Tibial artery (tissue), 4 donors: ENCODE measurements at places on chromosomes 1 and 21.
A peak's percentile ranks its signal among the peaks of the same experiment; 100 is the strongest.

DNA sequence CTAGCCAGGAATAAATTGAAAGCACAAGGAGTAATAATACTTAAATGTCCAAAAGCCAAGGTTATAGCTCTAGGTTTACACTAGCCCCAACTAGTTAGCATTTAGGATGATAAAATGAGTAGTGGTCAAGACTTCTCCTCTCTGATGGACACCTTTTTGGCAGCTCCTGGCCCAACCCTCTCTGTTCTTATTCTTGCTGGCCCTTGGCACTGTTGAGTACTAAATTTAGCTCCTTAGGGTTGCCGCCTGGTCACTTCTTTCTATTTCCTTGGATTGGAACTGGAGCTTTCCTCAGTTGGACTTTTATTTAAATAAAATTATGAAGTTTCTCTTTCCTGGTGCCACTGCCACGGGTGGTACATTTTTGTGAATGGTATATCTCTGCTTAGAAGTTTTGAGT, 28.3 kb downstream of the ARID1A start:
- no peak for DNase-seq

GRCh38 chr1:94745742-94746141, 74.4 kb upstream of the SLC44A3 start:
- no peak for DNase-seq

DNA sequence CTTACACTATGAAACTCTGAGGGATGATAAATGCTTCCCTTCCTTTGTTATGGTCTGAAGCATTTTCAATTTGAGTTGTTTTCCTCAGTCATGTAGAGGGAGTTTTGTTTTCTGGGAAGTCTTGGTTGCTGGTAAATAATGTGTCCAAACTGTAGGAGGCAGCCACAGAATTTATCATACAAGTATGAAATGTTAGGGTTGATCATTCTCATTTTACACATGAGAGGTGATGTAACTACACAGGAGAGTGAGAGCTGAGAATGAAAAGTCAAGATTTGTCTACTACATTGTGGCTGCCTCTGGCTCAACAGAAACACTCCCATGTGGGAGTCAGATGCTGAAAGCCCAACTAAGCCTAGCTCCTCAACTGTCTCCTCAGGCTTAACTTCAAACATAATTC, 182.5 kb upstream of the SGIP1 start:
- DNase-seq = no peak

DNA sequence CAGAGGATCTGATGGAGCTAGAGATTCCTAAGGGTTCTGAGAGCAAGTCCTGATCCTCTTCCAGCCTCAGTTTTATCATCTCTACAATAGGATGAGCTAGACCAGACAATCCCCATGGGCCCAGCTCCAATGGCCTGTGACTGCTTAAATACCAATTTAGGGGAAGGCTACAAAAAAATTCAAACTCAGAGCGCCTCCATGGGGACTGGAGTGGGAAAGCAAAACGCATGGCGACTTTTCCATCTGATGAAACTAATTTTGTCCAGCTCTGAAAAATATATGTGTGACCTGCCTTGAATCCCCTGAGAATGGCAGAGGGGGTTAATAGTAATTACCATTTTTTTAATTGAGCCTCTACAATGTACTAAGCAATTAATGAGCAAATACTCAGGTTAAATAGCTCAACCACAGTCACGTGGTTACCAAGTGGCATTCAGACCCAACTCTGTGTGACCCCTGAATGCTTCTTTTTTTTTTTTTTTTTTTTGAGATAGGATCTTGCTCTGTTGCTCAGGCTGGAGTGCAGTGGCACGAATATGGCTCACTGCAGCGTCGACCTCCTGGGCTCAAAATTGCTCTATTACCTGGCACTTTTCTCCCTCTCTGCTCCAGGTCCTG, 8.4 kb downstream of the EXTL1 start:
- no peak for DNase-seq

GRCh38 chr1:29327223-29327935, 91.1 kb downstream of the PTPRU start:
- no peak for DNase-seq

GRCh38 chr1:64539781-64540218, 69.9 kb downstream of the CACHD1 start:
- peak; percentile 69 for DNase-seq

DNA sequence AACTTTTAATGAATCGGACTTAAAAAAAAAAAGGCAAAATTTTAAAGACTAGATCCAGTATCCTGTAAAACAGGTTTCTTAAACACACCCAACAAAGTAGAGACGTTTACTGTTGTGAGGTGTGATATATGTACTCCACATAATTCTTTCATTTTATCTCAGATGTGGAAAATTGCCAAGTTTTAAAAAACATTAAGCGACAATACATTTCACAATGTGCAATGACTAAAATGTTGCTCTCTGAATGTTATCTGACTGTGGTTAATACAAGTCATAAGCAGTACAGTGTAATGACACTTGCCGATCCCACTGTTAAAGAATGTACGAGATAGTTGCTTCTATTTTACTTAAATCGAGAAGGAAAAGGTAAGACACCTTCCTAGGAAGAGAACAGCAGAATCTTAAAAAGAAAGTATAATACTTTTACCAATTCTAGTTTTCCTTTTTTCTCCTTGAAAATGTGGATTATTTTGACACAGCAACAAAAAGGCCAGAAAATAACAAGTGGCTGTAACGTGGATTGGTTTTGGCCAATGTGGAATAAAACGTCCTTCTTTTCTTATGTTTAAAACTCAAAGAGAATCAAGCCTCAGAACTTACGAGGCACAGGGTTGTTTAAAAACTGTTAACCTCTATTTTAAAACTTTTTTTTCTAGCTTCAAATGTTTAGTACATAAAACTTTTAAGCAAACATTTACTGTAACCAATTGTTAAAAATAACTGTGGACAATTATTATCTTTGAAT, 51.4 kb downstream of the TP53BP2 start:
- DNase-seq = no peak

DNA sequence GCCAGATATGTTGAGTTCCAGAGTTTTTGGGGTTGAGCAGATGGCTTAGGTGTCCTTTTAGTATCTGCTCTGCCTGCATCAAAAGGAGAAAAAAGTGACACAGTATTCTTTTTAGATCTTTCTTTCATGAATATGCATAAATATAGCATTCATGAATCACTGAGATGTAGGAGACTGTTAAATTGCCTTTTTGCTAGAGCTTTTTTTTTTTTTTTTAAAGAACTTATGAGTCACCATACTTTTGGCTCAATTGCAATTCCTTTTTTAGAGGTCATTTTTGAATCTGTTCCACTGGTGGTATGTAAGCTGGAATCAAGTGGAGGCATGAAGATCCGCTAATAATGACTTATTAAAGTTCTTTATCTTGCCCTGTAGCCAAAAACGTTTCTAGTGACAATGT, 480.9 kb upstream of the ZRANB2 start:
- DNase-seq = no peak
